ENCODE measurements at places on chromosomes 5 and 9.

- no peak for DNase-seq
Measured at GRCh38 chr5:72608926-72609325, 101.7 kb upstream of the ZNF366 start.

DNA sequence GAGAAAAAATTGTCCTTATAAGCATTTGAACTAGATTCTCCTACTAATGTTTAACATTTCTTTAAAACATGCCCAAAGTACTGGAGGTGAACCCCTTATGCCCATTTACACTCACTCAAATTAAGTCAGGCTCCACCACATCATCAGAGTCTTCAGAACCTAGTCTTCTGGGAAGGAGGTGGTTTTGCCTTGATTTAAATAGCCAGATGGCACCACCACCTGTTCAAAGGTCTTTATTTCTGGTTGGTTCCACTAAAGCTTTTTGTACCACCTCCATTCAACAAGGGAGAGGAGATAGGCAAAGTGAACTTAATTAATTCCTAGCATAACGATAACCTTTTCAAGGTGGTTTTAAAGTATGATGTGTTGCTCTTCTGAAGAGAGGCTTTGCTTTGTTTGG is 189.5 kb downstream of the SLF1 start:
- no peak for DNase-seq

- peak; percentile 15 for DNase-seq
Measured at GRCh38 chr5:30891660-30892059, 301.8 kb upstream of the CDH6 start.

DNA sequence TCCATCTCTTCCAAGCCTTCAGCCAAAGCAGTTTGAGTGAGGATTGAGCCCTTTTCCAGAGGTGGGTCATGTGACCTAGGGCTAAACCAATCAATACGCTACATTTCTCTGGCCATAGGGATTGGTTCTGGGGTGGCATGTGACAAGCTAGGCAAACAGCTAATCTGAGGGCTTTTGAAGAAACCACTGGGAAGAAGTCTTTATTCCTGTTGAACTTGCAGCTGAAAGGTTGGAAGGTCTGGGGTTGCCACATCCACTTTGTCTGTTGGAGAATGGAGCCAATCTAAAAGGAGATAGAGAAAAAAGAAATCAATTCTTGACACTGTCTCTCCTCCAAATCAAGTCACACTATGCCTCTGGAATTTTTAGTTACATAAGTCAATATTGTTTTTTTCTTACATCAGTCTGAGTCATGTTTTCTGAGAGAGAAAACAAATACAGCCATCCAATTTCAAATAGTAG is 637.8 kb upstream of the WWC1 start:
- DNase-seq, result no peak

DNA sequence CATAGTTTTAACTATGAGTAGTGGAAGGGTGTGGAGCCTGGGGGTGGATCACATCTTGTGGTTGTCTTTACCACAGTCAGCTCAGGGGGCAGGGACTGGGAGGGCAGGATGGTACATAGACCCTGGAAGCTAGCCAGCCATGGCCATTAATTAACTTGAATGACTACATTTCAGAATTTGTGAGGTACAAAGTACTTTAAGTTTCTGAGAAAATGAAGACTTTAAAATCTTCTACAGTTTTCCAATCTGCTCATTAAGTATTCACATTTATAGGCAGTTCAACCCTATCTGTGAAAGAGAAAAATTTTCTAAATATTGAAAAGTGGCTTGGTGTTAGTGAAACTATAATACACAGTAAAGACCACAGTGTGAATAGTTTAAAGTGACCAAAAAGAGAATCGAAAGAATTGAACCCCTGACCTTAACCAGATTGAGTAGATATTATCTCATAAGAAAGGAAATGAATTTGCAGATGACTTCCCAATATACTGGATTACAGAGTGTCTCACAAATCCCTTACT is 234.2 kb upstream of the MEF2C start:
- DNase-seq, result no peak

DNA sequence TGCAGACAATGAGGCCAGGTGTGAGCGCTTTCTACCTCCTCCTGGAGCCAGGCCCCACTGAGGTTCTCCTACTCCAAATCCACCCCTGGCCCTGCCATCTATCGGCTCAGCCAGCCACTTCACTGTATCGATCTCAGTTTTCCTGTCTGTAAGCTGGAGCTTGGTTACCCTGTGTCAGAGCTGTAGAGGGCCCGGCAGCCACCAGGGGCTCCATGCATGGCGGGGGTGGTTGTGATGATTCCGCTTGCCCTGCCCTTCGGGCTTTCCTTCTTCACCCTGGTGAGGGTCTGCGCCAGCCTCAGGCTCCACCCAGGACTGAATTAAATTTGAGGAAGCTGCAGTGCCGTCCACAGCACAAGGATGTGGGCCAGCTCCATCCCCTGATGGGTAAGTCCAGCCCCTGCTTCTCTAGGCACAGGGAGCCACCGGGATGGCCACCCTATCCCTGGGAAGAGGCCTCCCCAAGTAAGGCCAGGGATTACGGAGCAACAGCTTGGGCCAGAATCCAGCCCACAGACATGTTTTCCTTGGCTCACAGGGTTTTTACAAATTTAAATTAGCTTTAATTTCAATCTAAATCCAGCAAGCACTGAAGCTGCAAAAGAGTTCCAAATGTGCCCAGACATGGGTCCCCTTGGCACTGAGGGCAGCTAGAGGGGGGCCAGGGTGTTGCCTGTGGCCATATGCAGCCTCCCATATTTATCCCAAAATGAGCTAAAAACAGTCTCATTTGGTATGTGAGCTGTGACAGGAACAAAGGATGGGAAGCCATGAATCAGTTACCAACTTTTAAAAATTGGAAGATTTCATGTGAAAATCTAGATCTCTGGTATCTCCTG is 89.1 kb upstream of the FBXW11 start:
- DNase-seq, result no peak

DNA sequence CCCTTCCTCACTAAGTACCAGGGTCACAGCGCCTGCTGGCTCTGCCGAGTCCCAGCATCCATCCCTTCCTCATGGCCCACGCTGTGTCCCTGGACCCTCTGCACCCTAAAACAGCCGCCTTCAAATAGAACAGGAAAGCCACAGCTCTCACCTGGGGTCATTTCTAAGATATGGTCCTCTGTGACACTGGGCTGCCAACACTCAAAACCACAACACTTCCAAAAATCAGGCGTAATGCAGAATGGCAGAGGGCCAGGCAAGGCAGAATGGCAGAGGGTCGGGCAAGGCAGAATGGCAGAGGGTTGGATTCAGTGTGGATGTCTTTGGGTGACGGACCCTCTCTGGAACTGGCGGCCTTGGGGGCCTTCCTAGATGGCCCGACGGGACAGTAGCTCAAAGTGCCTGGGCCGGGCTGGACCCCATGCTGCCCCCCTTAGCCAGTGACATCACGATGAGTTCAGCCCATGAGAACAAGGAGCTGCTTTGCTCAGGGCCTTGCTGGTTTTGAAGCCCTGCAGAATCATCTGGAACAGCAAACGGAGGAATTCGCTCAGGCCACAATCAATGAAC is 35.3 kb downstream of the ZDHHC11B start:
- no peak for DNase-seq

GRCh38 chr5:155978850-155979249 is 348.1 kb upstream of the SGCD start:
- no peak for DNase-seq

DNA sequence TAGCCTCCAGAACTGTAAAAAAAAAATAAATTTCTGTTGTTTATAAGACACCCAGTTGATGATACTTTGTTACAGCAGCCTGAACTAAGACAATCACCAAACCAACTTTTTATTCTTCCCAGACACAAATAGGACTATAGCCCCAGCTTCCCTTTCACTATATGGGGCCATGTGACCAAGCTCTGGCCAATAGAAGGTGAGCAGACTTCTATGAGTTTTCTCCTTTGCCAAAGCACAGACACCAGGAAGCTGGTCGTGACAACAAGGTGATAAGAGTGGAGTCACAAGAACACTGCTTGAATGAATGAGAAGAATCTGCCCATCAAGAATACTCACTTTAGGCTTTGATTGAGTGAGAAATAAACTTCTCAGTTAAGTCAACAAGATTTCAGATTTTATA is 217.7 kb downstream of the DEPDC1B start:
- no peak for DNase-seq

GRCh38 chr5:172686111-172686510 is 45.0 kb downstream of the NEURL1B start:
- DNase-seq, result no peak

- DNase-seq, result no peak
Measured at GRCh38 chr5:51286046-51286445, 97.2 kb upstream of the ISL1 start.

DNA sequence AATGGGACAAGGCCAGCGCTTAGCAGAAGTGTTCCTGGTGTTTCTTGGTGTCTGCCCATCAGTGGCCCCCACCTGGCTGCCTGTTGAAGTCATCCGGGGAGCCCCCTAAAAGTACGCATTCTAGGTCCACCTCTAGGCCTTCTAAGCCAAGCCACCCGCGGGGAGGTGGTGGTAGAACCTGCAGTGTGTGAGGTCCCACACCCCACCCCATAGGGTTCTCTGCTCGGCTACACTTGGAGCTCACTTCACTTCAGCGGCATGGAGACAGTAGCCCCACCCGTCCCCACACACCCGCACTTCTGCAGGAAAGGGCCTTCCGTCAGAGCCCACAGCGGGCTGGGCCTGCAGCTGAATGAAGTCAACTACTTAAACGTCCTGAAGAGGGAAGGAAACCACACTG is 29.6 kb upstream of the FCN2 start:
- DNase-seq, result no peak

GRCh38 chr9:37100741-37101140 is 19.6 kb upstream of the ZCCHC7 start:
- no peak for DNase-seq

DNA sequence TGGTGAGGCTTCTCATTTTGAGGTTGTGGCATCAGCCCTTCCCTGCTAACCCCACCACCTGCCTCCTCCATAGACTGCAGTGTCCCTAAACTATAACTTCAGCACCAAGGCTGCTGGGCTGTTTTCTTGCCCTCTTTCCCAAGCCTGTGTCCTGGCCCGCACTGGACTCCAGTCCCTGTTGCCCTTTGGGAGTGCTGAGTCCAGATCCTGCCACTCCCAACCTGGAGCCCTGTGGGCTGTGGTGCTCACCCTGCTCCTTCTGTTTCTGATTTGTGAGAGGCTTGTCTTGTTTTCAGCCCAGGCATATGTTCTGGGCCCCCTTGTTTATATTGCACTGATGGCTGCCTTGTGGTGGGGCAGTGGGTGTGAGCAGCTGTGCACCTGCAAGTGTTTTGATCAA is 39.7 kb upstream of the RNU6ATAC start:
- DNase-seq, result no peak

DNA sequence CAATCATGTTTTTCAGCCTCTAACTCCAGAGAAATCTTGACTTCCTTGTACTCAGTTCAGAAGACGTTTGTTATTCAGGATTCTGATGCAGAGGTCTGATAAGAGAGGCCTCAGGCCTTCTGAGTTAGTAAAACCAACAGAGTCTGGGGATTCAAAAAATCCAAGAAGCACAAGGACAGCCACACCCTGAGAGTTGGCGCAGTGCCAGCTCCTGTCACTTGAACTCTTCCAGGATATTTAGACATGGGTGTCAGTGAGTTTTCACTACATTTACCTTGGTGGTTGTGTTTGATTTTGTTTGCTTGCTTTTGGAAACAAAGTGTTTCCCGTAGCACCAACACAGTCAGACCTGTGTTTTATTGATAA is 41.6 kb upstream of the PDE8B start:
- peak; percentile 39 for DNase-seq

- DNase-seq, result no peak
Measured at GRCh38 chr9:126053913-126054312, 272.7 kb upstream of the MVB12B start.

- no peak for DNase-seq
Measured at GRCh38 chr5:109350537-109351270, 59.1 kb downstream of the PJA2 start.

GRCh38 chr9:121434969-121435368 is 64.7 kb downstream of the GGTA1 start:
- no peak for DNase-seq

DNA sequence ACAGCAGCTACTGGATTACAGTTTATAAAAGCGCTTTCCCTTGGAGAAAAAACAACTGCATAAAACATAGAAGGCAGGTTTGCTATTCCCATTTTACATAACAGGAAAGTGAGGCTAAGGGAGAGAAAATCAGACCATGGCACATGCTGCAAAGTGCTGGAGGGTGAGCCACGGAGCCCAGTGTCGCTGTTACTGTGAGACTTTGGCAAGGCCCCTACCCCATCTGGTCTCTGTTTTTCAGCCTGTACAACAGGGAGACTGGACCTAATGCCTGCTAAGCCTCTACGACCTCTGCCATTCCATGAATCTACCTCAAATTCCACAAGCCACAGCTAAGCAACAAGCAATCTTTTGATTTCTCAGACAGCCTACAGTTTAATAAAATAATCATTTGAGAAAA is 139.2 kb downstream of the GABBR2 start:
- no peak for DNase-seq

GRCh38 chr9:135281791-135282737 is 194.6 kb downstream of the OLFM1 start:
- peak; percentile 72 for DNase-seq

DNA sequence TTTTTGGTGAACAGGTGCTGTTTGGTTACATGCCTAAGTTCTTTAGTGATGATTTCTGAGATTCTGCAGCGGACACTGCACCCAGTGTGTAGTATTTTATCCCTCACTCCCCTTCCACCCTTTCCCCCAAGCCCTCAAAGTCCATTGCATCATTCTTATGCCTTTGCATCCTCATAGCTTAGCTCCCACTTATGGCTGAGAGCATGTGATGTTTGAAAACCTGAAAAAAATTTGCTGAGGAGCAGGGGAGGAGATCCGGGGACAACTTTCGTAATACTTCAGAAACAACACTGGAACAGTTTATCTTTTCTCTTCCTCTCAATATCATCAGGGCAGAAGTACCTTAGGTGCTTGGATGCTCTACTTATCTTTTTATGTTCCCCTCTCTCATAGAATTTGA is 226.4 kb downstream of the ADAMTS6 start:
- DNase-seq, result no peak

All from NCI-H1417 (cell line).